ENCODE measurements at places on chromosomes 2 and 18. TPM values are rescaled to one million over a fixed set of nuclear protein-coding genes. Genes with fewer than 3 reads are reported as not detected.

- no peak for DNase-seq
- no peak overlapping the region for H3K27ac ChIP-seq
- peaks cover 5% of the 10 kb centered on the region for H3K4me1 ChIP-seq
- no peaks in the 10 kb centered on the region for H3K27me3 ChIP-seq
- no peak overlapping the region for H3K4me3 ChIP-seq
- H3K36me3 ChIP-seq = no peaks in the 10 kb centered on the region
Observed at GRCh38 chr18:50113726-50114125, 81.2 kb downstream of the MYO5B start.

Gene SRD5A2
- 0.06 TPM for total RNA-seq

DNA sequence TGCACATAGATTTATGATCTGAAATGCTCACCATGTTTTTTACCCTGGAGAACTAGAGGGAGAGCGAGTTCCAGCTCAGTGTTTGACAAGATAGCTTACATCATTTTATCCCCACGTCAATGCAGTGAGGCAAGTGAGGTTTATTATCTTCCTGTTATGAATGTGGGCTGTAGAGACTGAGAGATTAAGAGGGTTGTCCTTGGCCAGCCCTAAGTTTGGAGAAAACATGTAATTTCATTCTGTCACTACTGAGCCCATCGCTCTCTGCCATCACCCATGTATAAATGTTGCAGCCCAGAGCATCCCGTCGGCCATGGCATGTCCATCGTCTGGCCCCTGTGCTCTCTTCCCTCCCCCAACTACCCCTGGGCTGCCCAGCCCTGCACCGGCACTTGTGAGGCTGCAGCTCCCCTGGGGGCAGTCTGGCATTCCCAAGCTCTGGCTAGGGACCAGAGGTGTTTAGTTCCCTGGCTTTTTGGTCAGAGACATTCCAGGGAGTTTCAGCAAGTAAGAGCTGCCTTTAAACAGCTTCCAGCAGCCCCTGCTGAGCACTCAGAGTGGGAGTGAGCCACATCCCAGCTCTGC is 136.7 kb downstream of the ANTXR1 start:
- H3K4me1 ChIP-seq = peaks cover 12% of the 10 kb centered on the region
- no peak overlapping the region for H3K4me3 ChIP-seq
- peak; percentile 94 for DNase-seq
- no peaks in the 10 kb centered on the region for H3K27me3 ChIP-seq
- H3K36me3 ChIP-seq = no peaks in the 10 kb centered on the region

- H3K4me1 ChIP-seq = peaks cover 6% of the 10 kb centered on the region
- H3K36me3 ChIP-seq = no peaks in the 10 kb centered on the region
- no peaks in the 10 kb centered on the region for H3K27me3 ChIP-seq
Observed at GRCh38 chr2:217800433-217801114, 202.2 kb downstream of the TNS1 start.

DNA sequence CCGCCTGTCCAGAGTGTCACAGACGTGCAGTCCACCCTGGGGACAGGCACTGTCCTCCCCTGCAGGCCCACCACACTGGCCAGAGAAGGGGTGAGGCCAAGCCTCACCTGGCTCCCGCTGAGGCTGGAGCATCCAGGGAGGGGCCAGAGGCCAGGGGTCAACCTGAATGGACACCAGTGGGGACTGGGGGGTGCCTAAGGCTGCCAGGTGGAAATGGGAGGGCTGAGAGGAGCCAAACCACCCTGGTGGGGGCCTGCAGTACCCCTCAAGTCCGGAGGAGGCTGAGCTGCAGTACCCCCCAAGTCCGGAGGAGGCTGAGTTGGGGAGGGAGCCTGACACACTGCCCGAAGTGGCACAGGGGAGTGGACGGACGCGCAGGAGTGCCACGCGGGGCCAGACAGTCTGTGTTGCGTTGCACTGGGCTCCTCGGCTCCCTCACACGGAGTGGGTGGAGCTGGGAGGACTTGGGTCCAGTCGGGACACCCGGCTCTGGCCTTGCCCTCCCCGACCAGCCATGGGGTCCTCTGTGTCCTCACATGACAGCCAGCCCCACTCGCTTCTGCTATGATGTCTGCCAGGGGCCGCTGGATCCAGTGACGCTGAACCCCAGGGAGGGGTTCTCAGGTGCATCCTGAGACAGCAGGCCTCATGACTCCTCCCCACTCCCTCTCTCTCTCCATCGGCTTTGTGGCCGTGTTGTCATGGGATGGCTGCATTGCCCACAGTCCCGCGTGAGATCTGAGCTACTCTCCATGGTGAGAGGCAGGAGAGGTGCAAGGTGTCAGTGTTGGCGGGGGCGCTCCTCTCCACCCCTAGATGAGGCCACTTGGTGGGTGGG is 22.3 kb upstream of the GPC1 start:
- DNase-seq = no peak
- H3K27me3 ChIP-seq = no peaks in the 10 kb centered on the region
- no peaks in the 10 kb centered on the region for H3K4me1 ChIP-seq
- H3K36me3 ChIP-seq = no peaks in the 10 kb centered on the region

Gene INHA
- 11.4 TPM for total RNA-seq

DNA sequence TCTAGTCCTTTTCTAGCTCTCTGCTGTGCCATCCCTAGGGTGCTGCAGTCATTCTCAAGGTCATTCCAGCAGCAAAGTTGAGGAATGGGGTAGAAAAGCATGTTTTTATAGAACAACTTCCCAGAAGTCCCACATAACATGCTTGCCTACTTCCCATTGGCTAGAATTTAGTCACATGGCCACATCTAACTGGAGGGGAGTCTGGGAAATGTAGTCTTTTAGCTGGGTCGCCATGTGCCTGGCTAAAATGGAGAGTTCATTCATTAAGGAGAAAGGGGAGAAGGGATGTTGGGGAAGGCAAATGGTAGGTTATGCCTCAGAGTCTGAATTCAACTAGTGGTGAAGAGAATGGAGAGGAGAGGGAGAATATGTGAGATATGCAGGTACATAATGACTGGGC is 85.7 kb downstream of the SLC4A3 start:
- no peak for DNase-seq
- no peak overlapping the region for H3K4me3 ChIP-seq
- H3K27me3 ChIP-seq = no peaks in the 10 kb centered on the region

DNA sequence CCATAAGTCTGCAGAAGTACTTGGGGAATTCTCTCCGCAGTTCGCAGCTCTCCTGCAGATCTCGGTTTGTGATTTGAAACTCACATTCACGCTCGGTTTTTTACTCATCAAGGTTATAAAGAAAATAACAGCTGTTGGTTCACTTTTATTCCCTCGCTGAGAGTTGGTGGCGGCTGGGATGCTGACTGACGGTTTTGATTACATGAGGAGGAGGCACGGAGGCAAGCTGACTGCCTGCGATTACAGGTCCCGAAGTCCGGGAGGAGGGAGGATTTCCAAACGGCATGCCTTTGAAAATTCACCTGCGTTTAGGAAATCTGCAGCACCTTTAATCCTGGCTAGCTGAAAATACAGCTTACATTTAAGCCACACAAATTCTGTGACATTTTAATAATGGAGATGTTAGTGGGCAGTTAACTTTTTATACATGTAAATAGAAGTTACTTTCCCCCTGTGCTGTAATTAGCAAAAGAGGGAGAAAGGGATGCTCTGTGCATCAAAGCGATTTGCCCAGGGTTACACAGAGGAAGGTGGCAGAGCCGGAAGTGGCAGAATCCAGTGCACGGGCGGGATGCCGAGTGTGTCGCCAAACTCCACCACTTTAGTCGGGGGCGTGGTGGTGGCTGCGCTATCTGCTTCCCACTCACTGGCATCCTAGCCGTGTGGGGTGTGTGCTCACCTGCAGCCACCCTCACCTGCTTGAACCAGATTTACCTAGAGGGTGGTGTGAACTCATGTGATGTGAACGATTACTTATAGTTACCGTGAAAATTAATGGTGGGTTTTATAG is 14.7 kb downstream of the AGAP1 start:
- H3K27me3 ChIP-seq = no peaks in the 10 kb centered on the region
- DNase-seq = no peak
- no peaks in the 10 kb centered on the region for H3K36me3 ChIP-seq
- no peak overlapping the region for H3K27ac ChIP-seq

Gene MATN3
- 1.3 TPM for total RNA-seq

Gene SPEG
- 275 TPM for total RNA-seq

Gene GPR35
- 5.1 TPM for total RNA-seq

Gene NXPH2
- 10.5 TPM for total RNA-seq

DNA sequence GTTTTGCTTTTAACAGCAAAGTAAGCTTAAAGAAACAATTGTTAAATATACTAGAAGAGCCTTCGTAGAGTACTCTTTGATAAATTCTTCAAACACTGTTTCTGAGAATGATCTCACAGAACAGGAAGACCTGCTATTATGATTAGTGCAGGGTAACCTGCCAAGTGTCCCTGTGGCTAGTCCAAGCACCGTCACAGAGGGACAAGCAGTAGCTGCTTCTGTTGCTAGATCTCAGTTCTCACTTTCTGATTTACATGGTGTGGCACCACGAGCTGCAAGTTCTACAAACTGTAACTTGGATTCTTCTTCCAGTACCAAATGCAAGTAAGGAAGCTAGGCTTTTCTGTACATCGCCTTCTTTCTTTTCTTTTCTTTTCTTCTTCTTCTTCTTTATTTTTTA is 121.5 kb downstream of the PIEZO2 start:
- H3K27me3 ChIP-seq = no peaks in the 10 kb centered on the region
- no peaks in the 10 kb centered on the region for H3K36me3 ChIP-seq
- DNase-seq = no peak
- H3K4me1 ChIP-seq = no peaks in the 10 kb centered on the region
- H3K27ac ChIP-seq = no peak overlapping the region

Gene ZBTB7C
- 6.2 TPM for total RNA-seq

DNA sequence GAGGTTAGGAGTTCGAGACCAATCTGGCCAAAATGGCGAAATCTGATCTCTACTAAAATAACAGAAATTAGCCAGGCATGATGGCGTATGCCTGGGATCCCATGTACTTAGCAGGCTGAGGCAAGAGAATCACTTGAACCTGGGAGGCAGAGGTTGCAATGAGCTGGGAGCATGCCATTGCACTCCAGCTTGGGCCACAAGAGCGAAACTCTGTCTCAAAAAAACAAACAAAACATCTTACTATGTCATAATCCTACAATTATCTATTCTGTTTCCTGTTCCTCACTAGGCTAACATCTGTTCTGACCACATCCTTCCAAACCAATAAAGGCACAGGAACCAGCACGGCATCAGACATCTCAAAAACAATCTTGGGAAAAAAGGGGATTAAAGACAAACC is 361.8 kb upstream of the UBE2E3 start:
- no peak overlapping the region for H3K27ac ChIP-seq
- H3K4me1 ChIP-seq = no peaks in the 10 kb centered on the region
- H3K4me3 ChIP-seq = no peak overlapping the region
- H3K36me3 ChIP-seq = no peaks in the 10 kb centered on the region
- H3K27me3 ChIP-seq = no peaks in the 10 kb centered on the region

Data from cardiac muscle cell (in vitro differentiated cells and primary cell).